HepG2 (cell line): ENCODE measurements at places on chromosomes 6 and 20.
A peak's percentile ranks its signal among the peaks of the same experiment; 100 is the strongest.

DNA sequence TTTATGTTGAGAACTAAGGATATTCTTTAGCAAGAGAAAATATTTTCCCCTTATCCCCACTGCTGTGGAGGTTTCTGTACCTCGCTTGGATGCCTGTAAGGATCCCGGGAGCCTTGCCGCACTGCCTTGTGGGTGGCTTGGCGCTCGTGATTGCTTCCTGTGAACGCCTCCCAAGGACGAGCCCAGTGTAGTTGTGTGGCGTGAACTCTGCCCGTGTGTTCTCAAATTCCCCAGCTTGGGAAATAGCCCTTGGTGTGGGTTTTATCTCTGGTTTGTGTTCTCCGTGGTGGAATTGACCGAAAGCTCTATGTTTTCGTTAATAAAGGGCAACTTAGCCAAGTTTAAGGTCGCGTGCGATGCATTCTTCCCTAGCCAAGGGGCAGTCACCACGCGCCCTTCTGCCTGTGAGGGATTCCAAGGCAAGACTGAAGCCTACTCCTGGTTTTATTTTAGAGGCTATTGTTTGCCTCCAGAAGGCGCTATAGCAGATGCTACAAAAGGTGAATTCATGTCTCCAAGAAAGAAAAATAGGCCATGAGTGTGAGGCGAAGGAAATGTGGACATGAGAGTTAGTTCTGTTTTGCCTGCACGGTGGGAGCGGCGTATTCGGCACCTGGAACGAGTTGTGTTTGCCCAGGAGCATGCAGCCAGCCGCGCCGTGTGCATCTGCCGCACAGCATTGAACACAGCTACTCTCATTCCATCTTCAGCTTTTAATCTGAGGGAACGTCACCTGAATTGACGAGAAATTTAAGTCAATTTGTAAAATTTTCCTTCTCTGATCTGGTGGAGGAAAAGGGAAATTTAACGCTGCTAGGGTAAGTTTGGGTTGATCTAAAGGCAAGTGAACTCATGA lies 40.3 kb upstream of the IRF4 start:
- no peak for DNase-seq

DNA sequence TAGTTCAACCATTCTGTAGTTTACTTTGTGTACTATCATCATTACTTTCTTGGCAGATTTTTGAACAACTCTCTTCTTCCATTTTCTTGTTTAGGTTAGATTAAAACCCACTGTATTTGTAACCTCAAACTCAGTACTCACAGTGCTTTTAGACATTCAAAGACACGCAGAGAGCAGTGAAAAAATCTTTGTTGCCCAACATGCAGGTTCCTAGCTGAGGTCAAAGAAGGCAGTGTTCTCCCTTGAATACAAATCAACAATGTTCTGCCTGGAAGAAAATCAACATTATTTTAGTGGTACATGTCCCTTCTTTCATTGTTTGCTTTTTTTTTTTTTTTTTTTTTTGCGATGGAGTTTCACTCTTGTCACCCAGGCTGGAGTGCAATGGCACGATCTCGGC lies 11.2 kb downstream of the CYB5R4 start:
- DNase-seq, result peak; percentile 16

- DNase-seq, result no peak
Observed at GRCh38 chr6:127566651-127567050, 10.3 kb upstream of the C6orf58 start.

- DNase-seq, result no peak
Observed at GRCh38 chr6:78093906-78094305, 441.1 kb downstream of the MEI4 start.

GRCh38 chr6:35213824-35214756 lies at the start of gene SCUBE3:
Gene SCUBE3 (plus strand): TSS chr6:35213956. CDS start chr6:35214419, 463 bp downstream.
- DNase-seq, result no peak

GRCh38 chr6:21167790-21168189 lies 425.8 kb upstream of the SOX4 start:
- no peak for DNase-seq

DNA sequence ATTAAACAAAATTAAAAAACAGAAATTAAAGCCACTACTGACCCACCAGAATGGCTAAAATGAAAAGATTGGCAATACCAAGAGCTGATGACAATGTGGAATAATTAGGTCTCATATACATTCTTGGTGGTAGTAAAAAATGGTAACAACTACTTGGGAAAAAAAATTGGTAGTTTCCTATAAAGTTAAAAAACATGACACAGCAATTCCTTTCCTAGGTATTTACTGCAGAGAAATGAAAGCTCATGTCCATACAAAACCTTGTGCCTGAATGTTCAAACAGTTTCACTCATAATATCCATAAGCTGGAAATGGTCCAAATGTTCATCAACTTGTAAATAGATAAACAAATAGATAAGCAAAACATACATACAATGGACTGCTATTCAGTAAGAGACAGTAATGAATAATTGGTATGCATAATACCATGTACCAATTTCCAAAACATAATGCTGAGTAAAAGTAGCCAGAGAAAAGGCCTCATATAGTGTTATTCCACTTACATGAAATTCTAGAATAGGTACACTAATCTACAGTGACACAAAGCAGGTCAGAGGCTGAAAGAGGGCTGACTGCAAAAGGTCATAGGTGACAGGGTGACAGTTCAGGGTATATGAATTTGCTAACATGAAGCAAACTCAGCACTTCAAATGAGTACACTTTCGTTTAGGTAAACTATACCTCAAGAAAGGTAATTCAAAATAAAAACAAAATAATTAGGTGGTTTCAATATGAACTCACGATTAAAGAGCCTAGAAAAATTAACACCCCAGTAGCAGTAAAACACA lies 53.0 kb downstream of the B3GAT2 start:
- DNase-seq, result no peak

- peak; percentile 33 for DNase-seq
Observed at GRCh38 chr20:45311589-45312211, 3.6 kb upstream of the MATN4 start.

DNA sequence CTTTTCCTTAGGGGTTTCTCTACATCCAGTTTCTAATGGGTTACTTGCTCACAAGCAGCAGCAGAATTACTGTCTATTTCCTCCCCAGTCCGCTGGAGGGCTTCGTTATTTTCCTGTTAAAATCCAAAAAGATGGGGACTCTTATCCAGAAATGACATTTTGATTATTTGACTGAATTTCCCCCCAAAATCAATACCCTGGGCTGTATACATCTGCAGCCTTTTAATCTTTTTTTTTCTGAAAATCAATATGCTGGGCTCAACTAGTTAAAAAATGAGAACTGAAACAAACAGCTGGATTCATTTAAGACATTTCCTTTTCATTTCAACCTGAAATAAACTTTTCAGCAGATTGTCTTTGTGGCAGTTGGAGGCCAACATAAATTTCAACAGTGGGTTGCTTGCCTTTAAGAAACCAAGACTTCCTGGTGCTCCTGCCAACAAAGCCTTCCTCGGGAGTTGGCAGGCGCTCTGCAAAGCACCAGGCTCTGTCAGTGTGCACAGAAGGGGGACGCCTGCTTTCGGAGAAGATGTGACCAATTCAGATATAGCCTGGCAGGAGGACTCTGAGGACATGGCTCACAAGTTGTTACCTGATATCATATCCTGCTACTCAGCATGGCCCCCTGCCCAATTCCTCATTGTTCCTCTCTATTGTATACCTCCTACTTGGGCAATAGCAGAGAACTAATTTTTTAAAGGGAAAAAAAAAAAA lies 204.7 kb upstream of the ARG1 start:
- DNase-seq, result no peak

DNA sequence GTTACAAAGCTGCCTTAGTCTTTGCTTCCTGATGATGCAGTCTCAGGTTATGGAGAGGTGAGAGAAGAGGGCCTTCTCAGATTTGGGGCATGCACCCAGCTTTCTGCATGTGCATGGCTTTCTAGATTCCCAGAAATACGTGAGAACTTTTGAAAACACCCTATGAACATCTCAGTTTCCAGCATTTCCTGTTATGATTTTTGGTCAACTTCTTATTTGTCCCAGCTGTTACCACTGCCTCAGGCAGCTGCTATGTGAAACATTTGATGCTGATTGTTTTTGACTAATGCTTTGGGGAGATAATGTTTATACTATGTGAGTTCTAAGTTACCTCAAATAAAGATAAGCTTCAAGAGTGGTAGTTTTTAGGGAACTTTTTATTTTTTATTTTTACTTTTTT lies 9.5 kb upstream of the SNAP25 start:
- DNase-seq, result no peak

DNA sequence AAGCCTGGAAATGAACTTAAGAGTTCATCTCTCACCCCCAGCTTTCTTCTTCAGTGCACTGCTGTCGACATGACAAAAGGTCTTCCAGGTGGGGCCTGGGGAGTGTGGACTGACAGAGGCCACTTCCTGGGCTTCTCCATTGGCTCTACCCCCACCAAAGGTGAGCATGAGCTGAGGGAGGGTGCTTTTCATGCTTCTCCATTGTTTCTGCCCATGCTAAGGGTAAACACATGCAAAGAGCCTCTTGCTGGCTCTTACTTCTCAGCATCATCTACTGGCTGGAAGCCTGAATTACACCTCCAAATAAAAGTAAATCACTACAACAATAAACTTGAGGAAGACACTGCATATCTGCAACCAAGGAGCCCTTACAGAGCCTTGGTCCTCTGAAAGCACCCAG lies 227.2 kb downstream of the EPM2A start:
- DNase-seq, result no peak

DNA sequence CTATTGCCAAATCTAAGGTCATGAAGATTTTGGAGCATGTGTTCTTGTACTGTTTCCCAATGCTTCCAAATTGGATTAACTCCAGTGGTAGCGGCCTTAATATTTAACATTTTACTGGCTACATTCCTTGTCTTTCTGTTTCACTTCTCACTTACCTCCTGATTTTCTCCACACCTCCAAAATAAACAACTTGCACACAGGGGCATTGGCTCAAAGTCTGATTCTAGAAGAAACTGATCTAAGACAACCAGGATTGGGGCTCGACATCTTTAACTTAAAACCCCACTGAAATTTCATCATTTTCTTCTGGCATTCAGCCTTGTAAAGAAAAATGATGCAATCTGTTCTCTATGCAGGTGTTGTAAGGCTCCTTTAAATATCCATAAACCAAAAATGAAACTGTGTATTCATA lies 557.9 kb upstream of the ID4 start:
- no peak for DNase-seq

GRCh38 chr6:83511901-83512681 lies at the start of gene PRSS35:
Gene PRSS35 (plus strand): TSS chr6:83512534. CDS start chr6:83523442, 10,908 bp downstream.
- peak; percentile 7 for DNase-seq

GRCh38 chr6:27867051-27867944 lies 44.9 kb downstream of the OR2B2 start:
- DNase-seq, result peak; percentile 58

- DNase-seq, result no peak
Observed at GRCh38 chr6:4961322-4962168, 42.3 kb downstream of the RPP40 start.

- DNase-seq, result no peak
Observed at GRCh38 chr6:136007345-136007744, 155.8 kb downstream of the PDE7B start.

GRCh38 chr20:1784586-1784985 lies 110.6 kb upstream of the SIRPA start:
- no peak for DNase-seq

DNA sequence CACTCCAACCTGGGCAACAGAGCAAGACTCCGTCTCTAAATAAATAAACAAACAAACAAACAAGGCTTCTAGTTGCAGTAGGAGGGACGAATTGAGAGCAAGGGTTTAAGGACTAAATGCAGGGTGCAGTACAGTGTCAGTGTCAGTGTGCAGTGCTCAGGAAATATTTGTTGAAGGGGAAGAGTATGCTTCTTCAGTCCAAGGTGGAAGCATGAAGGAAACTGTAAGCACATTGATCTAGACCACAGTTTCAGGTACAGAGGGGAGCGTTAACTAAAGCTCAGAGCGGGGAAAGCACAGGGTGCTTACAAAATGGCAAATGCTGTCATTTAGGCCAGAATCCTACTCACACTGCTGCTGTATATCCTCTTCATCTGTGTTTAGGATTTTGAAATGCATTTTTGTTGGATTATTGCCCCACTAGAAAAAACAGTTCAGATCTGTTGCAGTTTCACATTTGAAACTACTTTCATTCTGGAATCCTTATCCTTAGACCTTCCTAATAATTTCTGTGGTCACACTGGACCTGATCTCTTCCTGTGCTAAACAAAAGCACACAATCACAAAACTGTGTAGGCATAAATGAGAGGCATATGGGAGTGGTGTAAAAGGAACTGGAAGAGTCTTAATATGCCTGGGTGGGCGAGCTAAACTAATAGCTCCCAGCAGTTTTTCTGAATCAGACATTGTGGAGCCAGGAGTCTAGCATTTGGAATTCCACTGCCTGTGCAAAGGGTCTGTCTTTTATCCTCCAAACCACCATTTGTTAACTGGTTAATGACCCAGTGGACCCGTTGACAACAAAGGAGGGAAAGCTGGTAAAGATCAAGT lies 41.4 kb downstream of the CBFA2T2 start:
- DNase-seq, result peak; percentile 78

DNA sequence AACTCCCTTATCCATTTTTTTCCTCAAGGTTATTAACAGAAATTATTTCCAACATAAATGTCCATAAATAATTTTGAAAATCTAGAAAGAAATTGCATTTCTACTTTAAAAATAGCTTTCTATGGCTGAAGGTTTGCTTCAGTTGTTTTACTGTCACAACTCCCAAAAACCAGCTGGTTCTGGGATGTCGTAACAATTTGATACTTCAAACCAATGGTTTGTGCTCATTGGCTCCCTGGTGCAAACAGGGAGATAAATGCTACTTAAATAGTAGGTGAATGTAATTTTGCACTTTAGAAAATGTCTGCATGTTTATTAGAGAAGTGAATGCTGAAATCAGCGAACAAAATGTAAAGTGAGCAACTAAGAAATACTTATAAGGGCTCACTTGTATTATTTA lies 31.1 kb downstream of the LAMA2 start:
- DNase-seq, result no peak

DNA sequence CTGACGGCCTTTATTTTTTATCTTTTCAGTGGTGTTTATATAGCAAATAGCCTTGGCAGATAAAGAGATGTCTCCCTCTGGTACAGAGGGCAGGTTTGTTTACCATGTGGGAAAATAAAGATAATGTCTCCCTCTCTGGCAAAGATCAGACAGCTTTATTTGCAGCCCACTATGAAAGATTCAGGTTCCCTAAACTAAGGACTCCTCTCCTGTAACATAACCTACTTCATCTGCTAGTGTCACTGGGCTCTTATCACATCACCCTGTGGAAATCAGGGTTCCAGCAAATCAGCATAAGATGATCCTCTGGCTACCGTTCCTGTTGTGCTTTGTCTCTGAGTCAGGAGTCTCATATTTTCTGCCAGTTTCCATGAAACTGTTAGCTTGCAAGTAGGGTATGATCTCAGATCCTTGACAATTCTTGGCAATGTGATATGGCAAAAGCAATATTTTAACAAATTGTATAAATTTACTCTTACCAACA lies 3.1 kb downstream of the FBXL4 start:
- DNase-seq, result peak; percentile 90
